ENCODE measurements at places on chromosomes 6 and 20. TPM values are rescaled to one million over a fixed set of nuclear protein-coding genes. Genes with fewer than 3 reads are reported as not detected.

TBXT gene
- total RNA-seq, result not detected

CST2 gene
- 0.71 TPM for total RNA-seq

CLDN20 gene
- not detected for total RNA-seq

DEFB132 gene
- not detected for total RNA-seq

DNAAF9 gene
- 9.2 TPM for total RNA-seq

CYB5R4 gene
- 2.8 TPM for total RNA-seq

CAGE1 gene
- total RNA-seq, result 0.09 TPM
